ENCODE measurements at places on chromosomes 7 and 10.

DNA sequence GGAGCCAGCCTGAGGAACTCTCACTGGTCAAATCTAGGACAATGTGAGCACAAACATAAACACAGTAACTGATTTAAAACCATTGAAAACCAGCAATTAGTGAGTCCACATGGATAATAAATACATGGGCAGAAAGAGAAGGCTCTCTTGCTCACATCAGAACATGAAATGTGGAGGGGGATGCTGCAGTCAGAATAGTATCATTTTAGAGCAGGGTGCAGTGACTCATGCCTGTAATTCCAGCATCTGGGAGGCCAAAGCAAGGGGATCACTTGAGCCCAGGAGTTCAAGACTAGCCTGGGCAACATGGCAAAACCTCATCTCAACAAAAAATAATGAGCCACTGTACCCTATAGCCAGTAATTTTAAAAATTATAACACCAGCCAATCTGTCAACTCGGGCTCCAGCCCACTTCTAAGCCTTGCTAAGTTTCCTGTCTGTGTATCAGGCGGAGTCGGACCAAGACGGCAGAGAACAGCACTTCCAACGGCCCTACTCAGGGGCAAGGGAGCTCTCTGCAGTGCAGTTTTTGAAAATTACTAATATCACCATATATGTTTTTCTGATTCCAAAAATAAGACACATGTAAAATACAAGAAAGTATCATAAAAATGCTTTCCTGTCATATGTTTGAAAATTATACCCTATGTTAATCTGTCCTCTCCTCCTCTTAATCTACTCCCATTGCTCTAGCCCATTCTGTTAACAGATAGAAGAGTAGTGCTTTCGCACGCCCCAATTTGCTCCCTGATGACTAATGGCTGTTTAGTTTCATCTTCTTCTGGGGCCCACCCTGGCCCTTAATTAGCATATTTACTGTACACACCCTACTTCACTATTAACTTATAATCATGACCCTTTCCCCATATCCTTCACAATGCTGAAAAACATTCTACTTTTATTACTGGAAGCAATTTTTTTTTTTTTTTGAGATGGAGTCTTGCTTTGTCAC is 17.1 kb downstream of the URGCP start:
- no peak for DNase-seq

- no peak for DNase-seq
Observed at GRCh38 chr7:32092346-32092745, 22.1 kb upstream of the PDE1C start.

DNA sequence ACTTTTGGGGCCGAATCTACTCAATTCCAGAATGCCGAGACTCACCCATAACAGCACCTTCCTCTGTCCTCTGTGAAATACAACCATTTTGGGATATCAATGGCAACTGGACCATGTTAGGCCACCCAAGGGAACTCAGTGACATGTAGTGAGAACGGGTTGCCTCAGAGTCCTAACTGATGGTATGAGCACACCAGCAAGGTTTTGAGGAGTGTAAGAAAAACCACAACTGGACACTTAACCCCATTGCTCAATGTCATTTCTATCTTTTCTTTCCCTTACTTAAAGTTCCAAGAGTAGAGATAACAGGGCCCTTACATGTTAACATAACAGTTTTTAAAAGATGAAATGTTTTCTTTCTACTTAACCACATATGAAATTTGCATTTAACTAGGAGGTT is 67.1 kb downstream of the TNS3 start:
- DNase-seq, result no peak

- no peak for DNase-seq
Observed at GRCh38 chr7:81206217-81206616, 287.4 kb upstream of the SEMA3C start.

- DNase-seq, result no peak
Observed at GRCh38 chr7:90212149-90212495, 582 bp downstream of the STEAP2 start.

Measured in non-pigmented ciliary epithelial cell (primary cell).